B cell (primary cell): ENCODE measurements at places on chromosomes 12 and 14.
A peak's percentile ranks its signal among the peaks of the same experiment; 100 is the strongest.

DNA sequence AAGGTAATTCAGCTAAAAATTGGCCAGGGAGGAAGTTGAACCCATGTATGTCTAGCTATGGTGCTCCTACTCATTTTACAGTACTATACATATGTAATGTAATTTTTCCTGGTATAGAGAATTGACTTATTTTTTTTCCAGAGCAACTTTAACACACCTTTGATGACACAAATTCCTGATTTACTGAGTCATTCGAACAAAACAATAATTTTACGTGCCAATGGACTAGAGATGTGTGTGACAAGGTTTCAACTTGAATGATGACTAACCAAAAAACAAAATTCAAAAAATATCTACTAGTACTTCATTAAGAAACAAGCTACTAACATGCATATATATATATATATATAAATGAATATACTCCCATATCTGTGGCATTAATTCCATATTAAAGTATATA, 180.5 kb downstream of the KITLG start:
- H3K27me3 ChIP-seq = no peaks in the 10 kb centered on the region
- no peaks in the 10 kb centered on the region for H3K36me3 ChIP-seq
- H3K27ac ChIP-seq = no peak overlapping the region
- DNase-seq = no peak
- no peak overlapping the region for H3K4me3 ChIP-seq
- H3K4me1 ChIP-seq = no peaks in the 10 kb centered on the region

DNA sequence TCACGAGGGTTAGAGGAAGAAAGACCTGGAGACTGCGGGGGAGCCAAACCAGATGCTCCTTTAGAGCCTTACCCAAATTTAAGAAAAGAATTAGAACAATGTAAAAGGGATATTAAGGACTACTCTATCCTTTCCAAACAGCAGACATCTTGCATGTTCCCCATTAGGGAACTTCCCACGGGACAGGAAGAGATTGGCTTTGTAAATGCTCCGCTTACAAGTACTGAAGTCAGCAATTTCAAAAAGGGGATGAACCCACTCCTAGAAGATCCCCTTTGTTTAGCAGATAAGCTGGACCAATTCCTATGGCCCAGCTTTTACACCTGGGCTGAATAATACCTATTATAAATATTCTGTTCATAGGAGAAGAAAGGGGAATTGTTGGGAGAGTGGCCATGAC, 74.2 kb downstream of the APOBEC1 start:
- no peak for DNase-seq
- H3K36me3 ChIP-seq = no peaks in the 10 kb centered on the region
- H3K27ac ChIP-seq = no peak overlapping the region
- no peaks in the 10 kb centered on the region for H3K4me1 ChIP-seq
- no peak overlapping the region for H3K4me3 ChIP-seq
- H3K27me3 ChIP-seq = no peaks in the 10 kb centered on the region

DNA sequence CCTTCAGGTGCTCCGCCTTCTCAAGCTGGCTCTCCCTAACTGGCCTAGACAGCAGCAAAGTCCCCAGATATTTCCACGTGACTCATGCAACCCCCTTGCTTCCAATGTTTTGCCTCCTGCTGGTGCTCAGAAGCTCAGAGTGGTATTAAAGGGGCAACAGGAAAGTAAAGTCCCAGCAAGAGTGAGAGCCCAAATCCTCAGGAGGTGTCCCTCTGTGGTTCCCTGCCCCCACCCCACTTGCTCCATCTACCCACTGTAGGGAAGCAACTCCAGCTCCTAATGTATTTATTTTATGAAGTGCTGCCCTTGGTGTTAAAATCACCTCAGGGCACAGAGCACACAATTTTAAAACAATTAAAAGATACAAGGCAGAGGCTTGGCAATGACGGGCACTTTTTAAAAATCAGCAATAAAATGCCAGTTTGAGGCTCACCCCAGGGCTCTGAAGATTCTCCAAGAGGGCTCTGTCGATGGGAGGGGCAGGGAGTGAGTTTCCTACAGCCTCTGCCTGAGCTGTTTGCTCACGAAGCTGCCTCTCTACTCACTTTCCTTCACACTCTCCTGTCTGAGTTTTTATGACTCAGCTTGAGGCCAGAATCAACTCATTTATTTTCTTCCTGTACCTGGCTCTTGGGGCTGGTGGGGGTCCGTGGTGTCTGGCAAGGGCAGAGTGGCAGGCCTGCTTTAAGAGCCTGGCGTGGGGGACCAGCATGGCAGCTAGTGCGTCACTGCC, 81.9 kb upstream of the MAX start:
- no peak overlapping the region for H3K27ac ChIP-seq
- no peak for DNase-seq
- H3K4me3 ChIP-seq = no peak overlapping the region
- no peaks in the 10 kb centered on the region for H3K27me3 ChIP-seq

DNA sequence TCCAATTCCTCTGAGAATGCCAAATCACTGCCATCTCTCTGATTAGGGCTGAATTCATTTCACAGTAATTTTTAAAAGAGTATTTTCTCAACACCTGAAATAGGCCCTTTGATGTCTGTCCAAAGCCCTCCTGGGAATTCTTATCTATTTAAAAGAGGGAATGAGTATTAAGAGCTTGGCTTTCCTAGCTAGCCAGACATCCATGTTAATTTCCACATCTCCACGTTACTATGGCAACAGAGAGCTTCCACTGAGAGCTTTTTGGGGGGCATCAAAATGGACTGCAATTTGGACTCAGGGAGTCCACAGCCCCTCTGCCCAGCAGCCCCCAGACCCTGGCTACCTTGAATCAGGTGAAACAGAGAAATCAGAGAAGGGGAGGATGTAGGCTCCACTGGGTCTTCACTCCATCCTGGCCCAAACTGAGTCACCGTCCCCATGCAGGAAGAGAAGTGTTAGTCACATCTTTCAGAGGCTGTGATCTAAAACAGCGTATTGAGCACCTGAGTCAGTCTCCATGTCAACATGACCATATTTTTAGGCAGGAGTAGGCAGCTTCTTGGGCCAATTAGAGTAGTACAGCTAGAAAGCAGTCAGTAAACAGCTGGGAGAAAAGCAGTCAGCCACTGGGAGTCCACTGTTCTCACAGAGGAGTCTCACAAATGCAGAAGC, 7.0 kb upstream of the FICD start:
- H3K27me3 ChIP-seq = no peaks in the 10 kb centered on the region
- H3K4me1 ChIP-seq = peaks cover 7% of the 10 kb centered on the region
- no peaks in the 10 kb centered on the region for H3K36me3 ChIP-seq
- no peak for DNase-seq

DNA sequence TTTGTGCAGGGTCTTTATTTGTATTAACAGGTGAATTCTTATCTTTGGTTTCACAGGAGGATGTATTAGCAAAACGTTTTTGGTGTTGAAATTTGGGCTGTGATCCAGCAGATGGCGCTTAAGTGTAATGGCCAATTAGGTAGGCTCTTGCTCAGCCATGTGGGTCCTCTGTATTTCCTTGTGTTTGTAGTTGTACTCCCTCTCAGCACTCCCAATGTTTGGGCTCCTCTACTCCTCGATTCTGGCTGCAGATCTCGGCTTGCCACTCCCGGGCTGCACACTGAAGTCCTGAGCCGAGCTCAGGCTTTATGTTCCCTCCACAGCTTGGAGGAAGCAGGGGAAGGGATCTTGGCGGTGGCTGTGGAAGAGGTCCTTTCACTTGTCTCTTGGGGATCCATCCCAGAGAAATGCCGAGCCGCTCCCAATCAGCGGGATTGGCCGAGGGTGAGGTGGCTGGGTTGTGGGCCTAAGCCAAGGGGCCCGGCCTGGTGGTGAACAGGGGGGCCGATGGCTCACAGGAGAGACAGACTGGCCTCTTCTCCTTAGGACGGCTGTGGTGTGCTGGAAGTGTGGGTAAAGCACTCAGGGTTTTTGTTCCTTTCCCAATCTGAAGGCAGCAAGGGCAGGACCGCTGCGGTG, 133.7 kb downstream of the AEBP2 start:
- DNase-seq = no peak
- no peaks in the 10 kb centered on the region for H3K36me3 ChIP-seq
- H3K4me3 ChIP-seq = no peak overlapping the region

DNA sequence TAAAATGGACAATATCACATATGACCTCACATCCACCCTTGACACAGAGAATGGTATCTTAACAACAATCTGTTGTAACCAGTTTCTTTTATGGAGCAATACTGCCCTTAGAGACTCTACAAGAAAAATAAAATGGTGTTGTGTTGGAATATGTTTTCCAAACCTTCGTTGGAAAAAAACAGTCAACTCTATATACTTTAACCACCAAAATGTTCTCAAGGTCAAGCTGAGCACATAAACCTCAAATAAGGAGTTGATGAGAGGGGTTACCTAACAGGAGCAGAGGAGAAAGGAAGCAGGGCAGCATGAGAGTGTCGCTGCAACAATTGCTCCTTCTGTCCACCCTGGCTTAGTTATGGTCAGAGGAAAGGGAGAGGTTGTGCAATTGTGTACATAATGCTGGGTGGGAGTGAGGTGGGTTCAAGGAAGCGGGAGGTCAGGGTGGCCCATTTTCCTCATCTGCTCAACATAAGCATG, 179.2 kb upstream of the BMP4 start:
- H3K36me3 ChIP-seq = no peaks in the 10 kb centered on the region
- H3K27me3 ChIP-seq = no peaks in the 10 kb centered on the region
- H3K4me3 ChIP-seq = no peak overlapping the region
- DNase-seq = no peak
- no peak overlapping the region for H3K27ac ChIP-seq
- H3K4me1 ChIP-seq = no peaks in the 10 kb centered on the region

DNA sequence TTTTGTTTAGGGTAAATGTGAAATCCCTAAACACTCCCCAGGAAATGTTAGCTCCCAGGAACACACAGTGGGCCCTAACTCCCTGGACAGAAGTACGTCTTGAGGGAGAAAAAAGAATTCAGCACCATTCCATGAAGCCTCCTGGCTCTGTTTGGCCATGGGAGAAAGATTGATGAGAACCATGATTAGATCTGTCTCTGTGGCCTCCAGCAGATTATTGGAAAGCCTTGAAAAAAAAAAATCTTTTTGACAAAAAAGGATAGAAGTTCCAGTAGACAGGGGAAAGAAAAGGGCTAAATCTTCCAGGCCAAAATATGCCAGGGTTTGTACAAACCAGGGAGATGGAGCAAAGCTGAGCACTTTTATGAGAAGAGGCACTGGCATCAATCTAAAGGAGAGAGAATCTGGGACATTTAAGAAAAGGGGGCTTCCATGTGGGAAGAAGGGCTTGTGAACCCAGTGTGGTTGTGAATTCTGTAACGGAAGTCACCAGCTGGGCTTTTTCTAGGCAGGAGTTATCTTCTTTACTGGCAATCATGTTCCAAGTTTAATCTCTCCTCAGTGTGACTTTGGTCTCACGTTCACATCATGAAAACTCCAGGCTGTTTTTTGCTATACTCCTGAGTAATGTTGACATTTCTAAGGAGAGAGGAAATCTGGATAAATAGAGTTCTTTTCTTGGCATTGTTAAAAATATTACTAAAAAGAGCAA, 426.7 kb downstream of the RAD51B start:
- peaks cover 32% of the 10 kb centered on the region for H3K4me1 ChIP-seq
- no peaks in the 10 kb centered on the region for H3K27me3 ChIP-seq

- peak overlapping the region; percentile 89 for H3K4me3 ChIP-seq
- no peaks in the 10 kb centered on the region for H3K27me3 ChIP-seq
- DNase-seq = no peak
- H3K27ac ChIP-seq = no peak overlapping the region
- H3K36me3 ChIP-seq = no peaks in the 10 kb centered on the region
Observed at GRCh38 chr14:93113678-93114067, 2.1 kb downstream of the ITPK1 start.

GRCh38 chr12:92784356-92784755, 81.6 kb downstream of the PLEKHG7 start:
- peaks cover 3% of the 10 kb centered on the region for H3K36me3 ChIP-seq
- H3K27ac ChIP-seq = no peak overlapping the region

- no peak overlapping the region for H3K27ac ChIP-seq
- no peak overlapping the region for H3K4me3 ChIP-seq
- H3K4me1 ChIP-seq = peaks cover 15% of the 10 kb centered on the region
- peak; percentile 31 for DNase-seq
- H3K27me3 ChIP-seq = no peaks in the 10 kb centered on the region
Observed at GRCh38 chr12:76144245-76144549, 59.7 kb upstream of the NAP1L1 start.

GRCh38 chr14:66508846-66509621, 1.1 kb downstream of the GPHN start:
- H3K4me1 ChIP-seq = peaks cover 7% of the 10 kb centered on the region
- no peaks in the 10 kb centered on the region for H3K27me3 ChIP-seq
- DNase-seq = peak; percentile 63
- peak overlapping the region; percentile 66 for H3K27ac ChIP-seq
- H3K4me3 ChIP-seq = peak overlapping the region; percentile 74
- no peaks in the 10 kb centered on the region for H3K36me3 ChIP-seq

- H3K4me3 ChIP-seq = no peak overlapping the region
- H3K27me3 ChIP-seq = no peaks in the 10 kb centered on the region
- H3K27ac ChIP-seq = no peak overlapping the region
- no peaks in the 10 kb centered on the region for H3K4me1 ChIP-seq
Observed at GRCh38 chr12:21296751-21297406, 37.8 kb downstream of the SLCO1A2 start.

DNA sequence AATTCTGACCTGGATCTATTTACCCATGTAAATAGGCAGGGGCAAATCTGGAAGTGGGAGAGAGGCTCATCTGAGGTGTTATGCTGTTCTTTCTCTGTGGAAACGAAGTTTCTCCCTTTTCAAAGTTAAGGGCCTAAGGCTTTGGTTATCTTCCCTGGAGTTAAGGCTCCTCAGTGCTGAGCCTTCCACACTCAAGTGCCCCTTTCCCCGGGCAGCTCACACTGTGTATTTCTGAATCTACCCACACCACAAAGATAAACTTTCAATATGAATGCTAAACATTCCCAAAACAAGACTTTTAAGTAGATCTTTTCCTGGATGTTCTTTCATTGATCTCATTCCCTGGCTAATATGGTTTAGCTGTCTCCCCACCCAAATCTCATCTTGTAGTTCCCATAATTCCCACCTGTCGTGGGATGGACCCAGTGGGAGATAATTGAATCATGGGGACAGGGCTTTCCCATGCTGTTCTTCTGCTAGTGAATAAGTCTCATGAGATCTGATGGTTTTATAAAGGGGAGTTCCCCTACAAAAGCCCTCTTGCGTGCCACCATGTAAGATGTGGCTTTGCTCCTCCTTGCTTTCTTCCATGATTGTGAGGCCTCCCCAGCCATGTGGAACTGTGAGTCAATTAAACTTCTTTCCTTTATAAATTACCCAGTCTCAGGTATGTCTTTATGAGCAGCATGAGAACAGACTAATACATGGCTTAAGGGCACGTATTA, 251.1 kb downstream of the NAV3 start:
- DNase-seq = no peak
- H3K4me3 ChIP-seq = no peak overlapping the region
- H3K4me1 ChIP-seq = no peaks in the 10 kb centered on the region

- H3K36me3 ChIP-seq = no peaks in the 10 kb centered on the region
- no peak overlapping the region for H3K4me3 ChIP-seq
- no peaks in the 10 kb centered on the region for H3K27me3 ChIP-seq
- H3K27ac ChIP-seq = no peak overlapping the region
- no peaks in the 10 kb centered on the region for H3K4me1 ChIP-seq
Observed at GRCh38 chr12:78562368-78563205, 302.0 kb upstream of the SYT1 start.

DNA sequence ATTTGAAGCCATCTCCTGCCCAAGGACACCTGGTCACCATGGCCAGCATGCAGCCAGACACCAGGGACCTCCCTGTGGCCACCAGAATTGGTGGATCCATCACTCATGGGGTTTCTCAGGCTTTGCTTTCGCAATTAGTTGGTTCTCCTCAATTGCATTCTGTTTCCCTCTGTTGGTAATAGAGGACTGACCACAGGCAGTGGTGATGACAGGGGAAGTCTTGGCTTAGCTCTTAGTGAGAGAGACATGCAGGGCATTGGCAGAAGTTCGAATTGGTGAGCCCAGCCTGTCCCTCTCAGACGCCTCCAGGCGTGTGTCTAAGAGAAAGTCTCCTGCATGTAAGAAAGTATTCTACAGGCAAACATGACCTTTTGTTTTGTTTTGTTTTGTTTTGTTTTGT, 21.3 kb downstream of the HCAR2 start:
- no peaks in the 10 kb centered on the region for H3K36me3 ChIP-seq
- H3K27ac ChIP-seq = no peak overlapping the region
- no peaks in the 10 kb centered on the region for H3K4me1 ChIP-seq
